Glomerular endothelial cell (primary cell): ENCODE measurements at places on chromosomes 12 and 14. TPM values are rescaled to one million over a fixed set of nuclear protein-coding genes. Genes with fewer than 3 reads are reported as not detected.

- DNase-seq = no peak
Observed at GRCh38 chr12:113359133-113359938, 949 bp downstream of the PLBD2 start.

- DNase-seq = no peak
Observed at GRCh38 chr12:32583534-32583933, 95.6 kb upstream of the DNM1L start.

GRCh38 chr12:94175763-94176668 lies 27.6 kb downstream of the PLXNC1 start:
- no peak for DNase-seq

GRCh38 chr12:34606749-34607519 lies 584.6 kb downstream of the ALG10 start:
- no peak for DNase-seq

- no peak for DNase-seq
Observed at GRCh38 chr12:25263594-25263993, 12.9 kb upstream of the KRAS start.

DNA sequence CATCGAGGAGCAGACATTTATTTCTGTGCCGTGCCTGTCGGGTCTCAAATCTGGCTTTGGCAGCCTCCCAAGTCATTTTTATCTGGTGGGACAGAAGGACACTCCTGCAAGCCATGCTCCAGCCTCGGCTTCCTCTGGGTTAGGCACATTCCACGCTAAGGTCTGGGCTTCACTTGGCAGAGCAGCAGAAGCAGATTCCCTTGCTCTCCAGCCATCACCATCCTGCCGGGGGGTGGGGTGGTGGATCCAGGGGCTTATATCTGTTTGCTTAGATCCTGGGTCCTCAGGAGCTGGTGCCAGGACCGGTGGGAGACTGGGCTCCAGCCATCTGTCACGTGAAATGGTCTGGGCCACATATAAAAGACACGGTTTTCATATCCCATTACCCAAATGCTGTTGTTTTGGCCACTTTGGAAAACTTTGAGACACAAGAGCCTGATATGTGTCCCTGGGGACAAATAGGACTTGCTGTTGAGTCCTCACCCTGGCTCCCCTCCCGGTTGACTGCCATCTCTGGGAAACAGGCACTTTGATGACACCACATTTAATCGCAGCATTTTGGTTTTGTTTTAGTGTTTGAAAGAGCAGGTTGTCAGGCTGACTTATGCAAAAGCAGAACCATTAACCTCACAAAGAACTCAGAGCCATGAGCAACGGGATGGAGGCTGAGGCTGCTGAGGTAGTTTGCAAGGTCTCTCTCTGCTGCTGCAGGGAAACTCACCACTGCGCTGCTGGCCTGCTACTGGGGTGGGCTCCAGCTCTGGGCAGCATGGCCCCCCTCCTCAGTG lies 69.6 kb upstream of the PRMT8 start:
- DNase-seq = no peak

DNA sequence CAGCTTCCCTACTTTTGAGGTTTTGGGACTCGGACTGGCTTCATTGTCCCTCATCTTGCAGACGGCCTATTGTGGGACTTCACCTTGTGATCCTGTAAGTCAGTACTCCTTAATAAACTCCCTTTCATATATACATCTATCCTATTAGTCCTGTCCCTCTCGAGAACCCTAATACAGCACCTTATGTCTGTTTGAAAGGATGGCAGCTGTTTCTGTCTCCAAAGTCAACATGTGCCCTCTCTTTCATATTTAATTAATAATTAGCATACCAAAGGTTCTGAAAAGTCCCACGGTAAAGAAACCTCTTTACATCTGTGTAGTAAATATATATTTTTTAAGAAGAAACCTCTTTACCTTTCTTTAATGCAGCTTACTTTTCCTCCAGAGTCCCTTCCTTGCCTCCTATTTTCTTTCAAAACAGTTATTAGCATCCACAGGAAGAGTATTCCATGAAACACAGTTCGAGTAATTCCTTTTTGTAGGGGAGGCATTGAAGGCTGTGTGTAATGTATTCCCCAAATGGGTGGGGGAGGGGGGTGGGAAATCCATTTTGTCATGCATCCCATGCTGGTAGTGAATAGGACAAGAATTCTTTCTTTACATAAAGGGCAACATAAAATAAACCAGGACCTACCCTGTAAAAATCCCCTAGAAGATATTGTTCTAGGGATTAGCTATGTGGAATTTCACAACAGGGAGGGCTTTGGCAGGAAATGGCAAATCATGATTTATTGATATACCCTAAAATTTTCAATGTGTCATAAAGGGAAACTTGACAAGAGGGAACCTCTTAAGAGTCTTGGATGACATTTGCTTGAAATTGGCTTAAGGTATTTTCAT lies 241.5 kb downstream of the SUDS3 start:
- no peak for DNase-seq

GRCh38 chr14:91419451-91419850 lies 1.8 kb upstream of the CCDC88C start:
- DNase-seq = no peak

GRCh38 chr12:67773896-67774295 lies 125.4 kb downstream of the DYRK2 start:
- no peak for DNase-seq

DNA sequence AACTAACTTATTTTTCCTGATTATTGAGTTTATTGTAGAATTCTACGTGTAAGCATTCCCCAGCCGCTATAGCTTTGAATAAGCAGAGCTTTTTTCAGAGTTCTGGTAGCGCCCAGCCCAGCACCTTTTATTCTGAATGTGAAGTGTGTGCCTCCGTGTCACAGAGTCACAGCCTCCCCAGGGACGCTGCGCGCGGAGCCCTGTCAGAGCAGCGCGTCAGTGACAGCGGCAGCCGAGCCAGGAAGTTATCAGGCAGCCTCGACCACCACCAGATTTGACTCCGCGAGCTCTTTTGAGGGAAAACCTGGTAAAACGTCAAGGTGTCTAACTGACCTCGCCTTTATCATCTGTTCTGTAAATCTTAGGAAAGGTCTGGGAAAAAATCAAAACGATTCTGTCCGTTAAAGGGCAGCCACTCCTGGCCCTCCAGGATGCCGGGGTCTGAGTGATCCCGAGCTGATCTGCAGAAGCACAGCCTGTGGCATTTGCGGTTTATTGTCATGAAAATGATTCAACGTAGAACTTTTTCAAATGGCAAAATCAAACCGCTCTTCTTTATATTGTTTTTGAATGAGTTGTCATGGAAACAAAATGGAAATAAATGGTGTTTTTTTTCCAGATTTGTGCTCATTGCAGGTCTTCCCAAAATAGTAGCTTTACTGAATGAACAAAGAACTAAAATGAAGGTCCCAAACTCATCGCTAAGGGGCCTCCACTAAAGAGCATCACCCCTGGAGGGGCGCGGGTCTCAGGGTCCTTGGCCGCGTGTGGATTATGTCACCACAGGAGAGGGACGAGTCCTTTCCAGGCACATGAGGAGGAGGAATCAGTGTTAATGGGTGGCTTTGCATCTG lies 43.1 kb upstream of the MMP17 start:
- DNase-seq = no peak

Gene SVOP
- total RNA-seq = not detected in 2 replicates

Gene SPIC
- total RNA-seq = not detected in 2 replicates

Gene INHBE
- not detected in 2 replicates for total RNA-seq

Gene CABP1
- 0.82 TPM in 1 of 2 replicates, not detected in the other for total RNA-seq

Gene VRTN
- total RNA-seq = not detected in 2 replicates

Gene MGST1
- 4.7 and 26.9 TPM in 2 replicates for total RNA-seq

Gene SERPINA10
- not detected in 2 replicates for total RNA-seq
